ENCODE measurements at places on chromosomes 5 and 9.

DNA sequence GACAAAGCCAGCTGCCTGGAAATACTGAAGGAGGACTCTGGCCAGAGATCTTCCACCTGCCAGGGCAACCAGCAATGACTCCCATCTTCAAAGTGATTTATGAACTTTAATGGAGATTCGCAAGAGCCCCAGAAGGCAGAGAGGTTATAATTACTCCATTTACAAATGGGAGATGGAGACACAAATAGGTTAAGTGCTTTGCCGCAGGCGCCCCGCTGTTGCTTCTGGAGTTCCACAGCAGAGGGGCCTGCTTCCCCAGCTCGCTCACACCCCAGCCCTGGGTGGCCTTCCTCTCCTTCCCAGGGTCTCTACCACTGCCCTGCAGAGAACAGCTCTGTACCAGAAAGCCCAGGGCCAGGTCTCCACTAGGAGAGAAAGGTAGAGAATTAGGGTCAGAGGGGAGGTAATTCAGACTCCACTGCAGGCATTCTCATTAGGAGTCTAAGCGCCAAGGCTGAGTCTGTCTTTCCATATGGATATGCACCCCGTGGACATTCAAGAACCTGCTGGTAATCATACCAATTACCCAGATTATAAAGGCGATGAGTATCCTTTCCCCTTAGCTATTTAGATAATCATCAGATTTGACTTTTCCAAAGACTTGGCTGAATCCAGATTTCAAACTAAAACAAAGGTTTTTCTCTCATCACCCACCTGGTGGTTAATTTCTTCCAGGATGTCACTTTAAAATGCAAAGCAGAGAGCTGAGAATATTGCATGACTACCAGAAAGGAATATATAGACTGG lies 157.6 kb upstream of the TUT7 start:
- no peak for DNase-seq

GRCh38 chr5:154995679-154996078 lies 17.9 kb upstream of the KIF4B start:
- DNase-seq, result no peak

GRCh38 chr5:17411436-17412402 lies 86.3 kb upstream of the TAF11L2 start:
- no peak for DNase-seq

- peak; percentile 46 for DNase-seq
Observed at GRCh38 chr9:20620650-20621470, 1.4 kb downstream of the MLLT3 start.

GRCh38 chr5:172283862-172284610 lies 472 bp upstream of the UBTD2 start:
- DNase-seq, result peak; percentile 76

Data from RPMI7951 (cell line).